Chondrocyte (in vitro differentiated cells): ENCODE measurements at places on chromosomes 3 and 15.
A peak's percentile ranks its signal among the peaks of the same experiment; 100 is the strongest.

GRCh38 chr3:58029842-58030584, 21.8 kb downstream of the FLNB start:
- no peaks in the 10 kb centered on the region for H3K27me3 ChIP-seq
- no peak overlapping the region for H3K27ac ChIP-seq
- H3K4me1 ChIP-seq, result peaks cover 37% of the 10 kb centered on the region
- DNase-seq, result no peak

GRCh38 chr3:99891610-99892285, 74.1 kb downstream of the CMSS1 start:
- no peak for DNase-seq
- no peak overlapping the region for H3K4me3 ChIP-seq
- peaks cover 16% of the 10 kb centered on the region for H3K4me1 ChIP-seq
- H3K27ac ChIP-seq, result no peak overlapping the region
- no peaks in the 10 kb centered on the region for H3K36me3 ChIP-seq

- peaks cover 5% of the 10 kb centered on the region for H3K4me1 ChIP-seq
- DNase-seq, result no peak
- H3K36me3 ChIP-seq, result peaks cover 10% of the 10 kb centered on the region
- H3K27ac ChIP-seq, result no peak overlapping the region
- no peak overlapping the region for H3K4me3 ChIP-seq
Measured at GRCh38 chr15:85071061-85071460, 89.4 kb downstream of the PDE8A start.

GRCh38 chr3:155549087-155549486, 195.8 kb downstream of the PLCH1 start:
- peaks cover 5% of the 10 kb centered on the region for H3K27me3 ChIP-seq
- no peak for DNase-seq
- no peaks in the 10 kb centered on the region for H3K4me1 ChIP-seq
- no peaks in the 10 kb centered on the region for H3K36me3 ChIP-seq
- H3K4me3 ChIP-seq, result no peak overlapping the region
- no peak overlapping the region for H3K27ac ChIP-seq

DNA sequence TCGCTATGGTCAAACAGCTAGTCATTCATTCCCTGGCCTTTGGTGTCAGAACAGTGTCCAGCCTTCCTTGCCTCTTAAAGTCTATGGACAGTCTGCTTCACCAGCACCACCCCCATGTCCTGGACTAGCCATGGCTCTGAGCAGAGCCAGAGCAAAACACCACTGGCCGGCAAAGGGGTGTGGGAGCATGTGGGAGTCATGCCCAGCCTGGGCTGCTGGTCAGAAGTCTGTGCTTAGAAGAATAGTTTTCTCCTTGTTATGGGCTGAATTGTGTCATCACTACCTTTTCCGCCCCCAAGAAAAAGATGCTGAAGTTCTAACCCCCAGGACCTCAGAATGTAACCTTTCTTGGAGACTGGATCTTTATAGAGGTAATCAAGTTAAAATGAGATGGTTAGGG, 132.9 kb upstream of the LPP start:
- no peaks in the 10 kb centered on the region for H3K36me3 ChIP-seq
- DNase-seq, result no peak
- peaks cover 15% of the 10 kb centered on the region for H3K4me1 ChIP-seq
- no peaks in the 10 kb centered on the region for H3K27me3 ChIP-seq
- H3K27ac ChIP-seq, result no peak overlapping the region

DNA sequence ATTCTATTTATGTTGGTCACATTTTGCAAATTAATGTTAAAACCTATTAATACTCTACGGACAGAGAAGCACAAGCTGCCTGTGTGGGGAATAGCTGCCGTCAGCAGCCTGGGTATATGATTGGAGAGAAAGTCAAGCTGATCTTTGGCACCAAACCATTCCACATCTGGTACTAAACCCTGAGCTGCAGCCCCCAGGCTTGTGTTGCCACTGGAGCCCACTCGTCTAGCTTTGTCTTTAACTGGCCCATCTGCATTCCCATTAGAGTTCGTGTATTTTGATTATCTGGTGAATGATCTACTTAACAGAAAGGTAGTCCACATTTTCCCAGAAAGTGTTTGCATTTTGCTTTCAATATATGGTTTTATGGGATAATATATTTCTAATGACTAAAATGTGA, 5.4 kb downstream of the NDUFB4 start:
- no peak overlapping the region for H3K4me3 ChIP-seq
- H3K4me1 ChIP-seq, result no peaks in the 10 kb centered on the region
- no peak overlapping the region for H3K27ac ChIP-seq
- H3K36me3 ChIP-seq, result peaks cover 10% of the 10 kb centered on the region
- no peaks in the 10 kb centered on the region for H3K27me3 ChIP-seq

DNA sequence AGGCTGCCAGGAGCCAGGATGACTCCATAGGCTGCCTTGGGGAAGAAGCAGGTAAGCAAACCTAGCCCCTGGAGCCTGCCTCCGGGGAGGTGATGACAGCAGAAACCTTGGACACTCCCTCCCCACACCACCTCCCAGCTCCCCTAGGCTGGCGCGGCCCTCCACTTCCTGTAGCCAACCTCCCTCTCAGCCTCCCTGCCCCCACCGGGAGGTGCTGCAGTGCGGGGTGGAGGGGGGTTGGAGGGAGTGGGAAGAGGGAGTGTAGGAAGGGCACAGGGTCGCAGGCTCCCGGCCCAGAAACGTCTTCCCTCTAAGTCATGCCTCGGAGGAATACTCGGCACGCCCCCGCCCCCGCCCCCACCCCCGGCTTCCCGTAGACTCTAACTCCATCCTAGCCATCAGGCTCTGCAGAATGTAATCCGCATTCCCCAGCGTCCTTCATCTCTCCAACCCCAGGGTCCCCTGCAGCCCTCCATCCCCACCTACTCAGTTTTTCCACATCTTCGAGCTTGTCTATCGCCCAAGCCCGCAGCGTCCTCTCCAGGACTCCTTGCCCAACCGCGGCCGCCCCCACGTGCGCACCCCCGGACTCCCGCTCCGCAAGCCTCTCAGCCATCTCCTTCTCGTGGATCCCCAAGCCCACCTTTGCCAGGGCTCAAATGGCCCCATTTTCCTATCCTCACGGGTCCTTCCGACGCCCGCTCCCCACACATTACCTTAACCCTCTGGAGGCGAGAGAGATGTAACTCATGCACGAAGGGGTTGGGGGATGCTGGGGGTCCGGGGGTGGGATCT, 528 bp downstream of the LPCAT4 start:
- no peak for DNase-seq
- peaks cover 28% of the 10 kb centered on the region for H3K4me1 ChIP-seq
- peaks cover 8% of the 10 kb centered on the region for H3K36me3 ChIP-seq
- peak overlapping the region; percentile 97 for H3K4me3 ChIP-seq
- H3K27me3 ChIP-seq, result no peaks in the 10 kb centered on the region

DNA sequence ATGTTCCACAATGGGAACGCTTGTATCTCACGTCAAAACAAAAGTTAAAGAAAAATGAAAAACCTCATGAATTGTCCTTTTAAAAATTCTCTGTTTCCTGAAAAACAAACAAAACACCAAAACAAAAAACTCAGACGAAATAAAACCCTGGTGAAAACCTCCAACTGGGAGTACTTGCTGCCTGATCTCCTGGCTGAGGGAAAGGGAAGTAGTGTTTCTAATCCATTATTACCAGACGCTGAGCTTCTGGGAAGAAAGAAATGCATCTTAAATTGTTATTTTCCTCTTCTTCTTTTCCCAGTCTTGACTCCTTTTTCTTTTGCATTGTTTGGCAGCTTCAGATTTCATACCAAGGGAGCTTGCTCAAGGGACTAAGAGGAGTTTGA, 243.2 kb upstream of the RGMA start:
- DNase-seq, result no peak
- no peak overlapping the region for H3K4me3 ChIP-seq
- H3K27ac ChIP-seq, result no peak overlapping the region
- H3K36me3 ChIP-seq, result no peaks in the 10 kb centered on the region
- H3K27me3 ChIP-seq, result peaks cover 23% of the 10 kb centered on the region

DNA sequence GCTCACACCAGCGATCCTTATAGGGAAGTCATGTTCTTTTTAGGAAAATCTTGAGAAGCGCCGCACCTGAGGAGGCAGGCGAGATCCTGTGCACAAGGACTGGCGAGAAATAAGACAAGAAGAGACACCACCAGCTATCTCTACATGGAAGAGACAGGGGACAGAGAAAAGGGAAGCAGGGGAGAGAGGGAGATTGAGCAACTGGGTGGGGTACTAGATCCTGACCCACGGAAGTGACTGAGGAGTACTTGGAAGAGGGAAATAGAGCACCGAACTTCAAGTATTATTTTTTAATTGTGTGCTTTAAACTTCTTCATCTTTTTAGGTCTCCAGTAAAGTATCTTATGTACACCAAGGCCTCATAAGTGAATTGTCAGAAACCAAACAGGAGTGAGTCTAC, 742.0 kb upstream of the LMCD1 start:
- no peaks in the 10 kb centered on the region for H3K4me1 ChIP-seq
- H3K27ac ChIP-seq, result no peak overlapping the region
- no peak overlapping the region for H3K4me3 ChIP-seq
- no peaks in the 10 kb centered on the region for H3K27me3 ChIP-seq
- DNase-seq, result no peak
- H3K36me3 ChIP-seq, result no peaks in the 10 kb centered on the region

- H3K4me3 ChIP-seq, result no peak overlapping the region
- no peaks in the 10 kb centered on the region for H3K36me3 ChIP-seq
- H3K4me1 ChIP-seq, result peaks cover 29% of the 10 kb centered on the region
- DNase-seq, result no peak
- H3K27ac ChIP-seq, result no peak overlapping the region
- H3K27me3 ChIP-seq, result no peaks in the 10 kb centered on the region
Measured at GRCh38 chr15:96052154-96052553, 278.3 kb upstream of the NR2F2 start.

- H3K27ac ChIP-seq, result peak overlapping the region; percentile 17
- no peaks in the 10 kb centered on the region for H3K27me3 ChIP-seq
- no peak for DNase-seq
- H3K4me3 ChIP-seq, result no peak overlapping the region
Measured at GRCh38 chr15:92870010-92870591, 30.0 kb upstream of the CHD2 start.

GRCh38 chr15:64653757-64654156, 121.6 kb downstream of the RBPMS2 start:
- no peak for DNase-seq
- H3K27me3 ChIP-seq, result no peaks in the 10 kb centered on the region
- H3K4me1 ChIP-seq, result no peaks in the 10 kb centered on the region
- peaks cover 2% of the 10 kb centered on the region for H3K36me3 ChIP-seq
- no peak overlapping the region for H3K4me3 ChIP-seq

DNA sequence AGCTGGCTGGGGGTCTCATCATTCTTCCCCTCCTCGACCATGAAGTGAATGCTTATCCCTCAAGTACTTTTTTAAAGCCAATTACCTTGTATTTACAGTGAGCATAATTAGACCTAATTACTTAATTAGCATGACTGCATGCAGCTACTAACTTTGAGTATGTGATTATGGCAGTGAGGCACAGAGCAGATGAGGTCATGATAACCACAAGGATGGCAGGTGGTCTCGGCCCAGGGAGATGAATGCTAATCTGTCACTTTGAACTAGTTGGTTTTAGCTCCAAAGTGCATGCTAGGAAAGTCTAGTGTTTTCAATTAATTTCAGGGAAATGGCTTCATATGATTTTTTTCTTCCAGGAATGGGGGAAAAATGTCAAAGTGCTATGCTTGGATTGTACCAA, 233.8 kb downstream of the NTRK3 start:
- H3K4me1 ChIP-seq, result no peaks in the 10 kb centered on the region
- H3K36me3 ChIP-seq, result no peaks in the 10 kb centered on the region
- no peak for DNase-seq
- H3K27me3 ChIP-seq, result no peaks in the 10 kb centered on the region
- no peak overlapping the region for H3K27ac ChIP-seq
